ENCODE measurements at places on chromosomes 1 and 21.

DNA sequence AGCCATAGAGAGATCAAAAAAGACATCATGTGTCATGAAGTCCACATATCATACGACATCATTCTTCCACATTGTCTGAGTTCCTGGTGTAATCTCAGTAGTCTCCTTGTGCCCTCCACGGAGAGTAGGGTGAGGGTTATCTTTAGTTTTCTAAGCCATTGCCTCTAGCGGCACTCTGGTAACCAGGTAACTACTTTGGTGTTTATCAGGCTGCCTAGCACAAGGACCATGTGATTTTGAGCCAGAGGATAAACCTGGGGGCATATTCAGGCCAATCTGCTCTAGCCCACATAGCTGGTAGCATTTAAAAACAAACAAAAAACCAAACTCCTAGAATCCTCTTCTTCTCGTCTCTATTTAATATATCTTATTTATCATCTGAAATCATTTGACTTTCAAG is 147.4 kb downstream of the GDAP2 start:
- DNase-seq, result no peak

DNA sequence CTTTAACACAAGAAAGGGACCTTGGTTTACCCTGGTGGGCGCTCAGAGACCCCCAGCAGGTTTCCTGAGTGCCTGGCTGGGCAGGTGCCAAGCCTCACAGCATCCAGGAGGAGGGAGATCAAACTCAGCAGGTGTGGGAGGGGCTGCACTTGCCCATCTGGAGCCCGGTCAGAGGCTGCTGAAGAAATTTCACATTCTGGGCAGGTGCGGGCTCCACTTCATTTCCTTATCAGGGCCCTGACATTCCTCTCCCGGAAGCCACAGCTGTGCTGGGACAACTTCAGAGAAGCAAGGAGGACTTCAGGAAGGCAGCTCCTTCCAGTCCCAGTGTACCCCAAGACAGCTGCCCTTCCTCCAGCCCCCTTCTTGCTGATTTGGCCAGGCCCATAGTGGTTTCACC is 82.9 kb downstream of the ITPKB start:
- no peak for DNase-seq

- DNase-seq, result no peak
Measured at GRCh38 chr1:90143591-90143990, 148.7 kb downstream of the ZNF326 start.

DNA sequence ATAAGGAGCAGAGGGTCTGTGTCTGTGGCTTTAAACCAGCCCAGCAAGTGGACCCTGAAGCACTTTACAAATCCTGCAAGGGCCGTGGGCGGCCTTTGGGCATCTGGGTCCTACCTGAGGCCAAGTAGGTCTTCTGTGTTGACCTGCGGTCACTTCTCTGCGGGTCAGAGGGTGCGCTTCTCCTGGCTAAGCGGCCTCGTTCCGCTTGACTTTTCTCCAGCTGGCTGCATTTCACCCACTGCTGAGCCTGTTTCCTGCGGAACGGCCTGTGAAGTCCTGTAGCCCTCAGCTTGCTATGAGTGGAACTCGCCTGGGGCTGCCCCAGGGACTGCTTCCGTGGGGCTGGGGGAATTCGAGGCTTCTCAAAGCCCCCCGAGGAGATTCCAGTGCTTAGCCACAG is 43.3 kb downstream of the SLC37A1 start:
- DNase-seq, result no peak

DNA sequence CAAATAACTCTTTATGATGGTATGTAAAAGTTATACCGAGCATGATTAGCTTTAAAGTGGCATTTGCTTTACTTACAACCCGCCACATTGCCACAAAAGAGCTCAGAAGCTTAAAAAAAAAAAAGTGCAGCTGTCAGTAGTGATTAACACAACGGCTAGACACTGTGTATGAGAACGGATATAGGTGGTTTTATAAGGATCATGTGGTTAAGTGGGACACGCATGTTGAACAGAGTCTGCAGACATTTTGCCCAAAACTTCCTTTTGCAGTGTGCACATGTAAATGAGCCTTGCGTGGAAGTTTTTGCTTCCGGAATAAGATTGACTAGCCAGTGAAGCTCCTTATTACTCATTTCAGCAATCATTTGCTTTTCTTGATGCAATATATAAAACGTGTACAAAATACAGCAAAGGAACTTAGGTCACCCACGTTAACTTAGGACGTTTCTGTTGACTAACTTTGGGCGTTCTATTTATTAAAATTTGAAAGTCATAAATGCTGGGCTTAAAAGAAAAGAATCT is 58.7 kb upstream of the RGS1 start:
- DNase-seq, result peak; percentile 65

GRCh38 chr1:7659514-7659913 is 111.6 kb upstream of the VAMP3 start:
- DNase-seq, result no peak
